ENCODE measurements at places on chromosomes 7 and 10.
A peak's percentile ranks its signal among the peaks of the same experiment; 100 is the strongest.

DNA sequence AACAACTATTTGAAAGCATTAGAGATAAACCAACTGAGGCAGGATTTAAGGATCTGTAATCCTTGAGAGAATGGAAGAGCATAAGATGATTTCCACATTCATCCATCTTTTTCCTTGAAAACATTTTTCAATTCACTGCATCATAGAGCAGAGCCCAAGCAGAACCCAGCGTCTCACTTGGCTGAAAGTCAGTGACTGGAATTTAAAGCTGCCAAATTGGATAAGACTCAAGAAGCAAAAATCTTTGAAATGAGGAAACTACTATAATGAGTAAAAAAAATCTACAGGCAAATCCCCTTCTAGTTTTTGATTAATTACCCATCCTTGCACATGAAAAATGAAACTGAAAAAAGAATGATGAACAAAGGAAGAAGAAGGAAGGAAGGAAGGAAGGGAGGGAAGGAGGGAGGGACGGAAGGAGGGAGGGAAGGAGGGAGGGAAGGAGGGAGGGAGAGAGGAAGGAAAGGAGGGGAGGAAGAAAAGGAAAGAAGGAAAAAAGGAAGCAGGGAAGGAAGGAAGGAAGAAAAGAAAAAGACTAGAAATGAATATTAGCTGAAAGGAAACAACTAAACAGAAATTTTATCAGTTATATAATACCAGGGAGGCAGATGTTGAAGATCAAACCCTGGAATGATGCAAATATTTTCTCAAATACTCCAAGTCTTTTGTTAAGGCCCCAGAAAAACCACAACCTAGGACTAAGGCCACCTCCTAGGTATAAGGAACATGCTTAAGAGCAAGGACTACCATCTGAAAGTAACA lies 336.3 kb upstream of the MAGI2 start:
- DNase-seq = peak; percentile 86

- DNase-seq = no peak
Measured at GRCh38 chr7:77308792-77309191, 107.4 kb downstream of the GSAP start.

GRCh38 chr10:67043041-67043440 lies 117.2 kb downstream of the LRRTM3 start:
- no peak for DNase-seq

- no peak for DNase-seq
Measured at GRCh38 chr7:5681979-5682546, 99.4 kb downstream of the RNF216 start.

DNA sequence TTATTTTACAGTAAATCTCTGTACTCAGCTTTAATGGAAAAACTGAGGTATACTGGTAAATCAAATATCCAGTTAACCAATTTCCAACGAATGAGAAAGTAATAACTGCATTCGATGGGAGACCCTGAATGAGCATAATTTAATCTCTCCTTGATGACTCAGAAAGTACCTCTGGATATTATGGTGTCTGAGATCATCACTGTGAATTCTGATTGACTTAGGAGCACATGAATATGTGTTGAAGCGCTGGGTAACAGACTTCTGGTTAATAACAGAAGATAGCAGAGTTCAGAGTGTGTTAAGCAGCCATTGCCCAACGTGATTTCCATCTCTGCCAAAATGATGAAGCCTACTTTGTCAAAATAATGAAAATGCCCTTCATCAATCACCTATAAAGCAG lies 116.6 kb downstream of the NRP1 start:
- peak; percentile 85 for DNase-seq

DNA sequence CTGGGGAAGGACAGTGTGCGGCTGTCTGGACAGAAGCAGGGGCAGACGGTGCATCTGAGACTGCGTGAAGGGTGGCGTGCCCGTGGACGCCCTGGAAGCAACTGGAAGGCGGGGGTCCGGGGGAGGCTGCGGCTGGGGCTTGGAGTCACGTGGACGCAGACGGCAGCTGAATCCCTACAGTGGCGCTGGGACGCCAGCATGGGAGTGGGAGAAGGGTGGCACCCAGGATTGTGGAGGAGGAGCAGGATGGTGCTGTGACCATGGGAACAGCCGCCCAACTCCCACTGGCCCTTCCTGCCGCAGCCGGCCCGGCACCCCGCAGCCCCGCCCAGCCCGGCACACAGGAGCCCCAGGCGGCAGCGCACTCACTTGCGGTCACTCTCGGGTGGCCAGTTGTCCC lies 9.7 kb downstream of the INTS1 start:
- DNase-seq = no peak

DNA sequence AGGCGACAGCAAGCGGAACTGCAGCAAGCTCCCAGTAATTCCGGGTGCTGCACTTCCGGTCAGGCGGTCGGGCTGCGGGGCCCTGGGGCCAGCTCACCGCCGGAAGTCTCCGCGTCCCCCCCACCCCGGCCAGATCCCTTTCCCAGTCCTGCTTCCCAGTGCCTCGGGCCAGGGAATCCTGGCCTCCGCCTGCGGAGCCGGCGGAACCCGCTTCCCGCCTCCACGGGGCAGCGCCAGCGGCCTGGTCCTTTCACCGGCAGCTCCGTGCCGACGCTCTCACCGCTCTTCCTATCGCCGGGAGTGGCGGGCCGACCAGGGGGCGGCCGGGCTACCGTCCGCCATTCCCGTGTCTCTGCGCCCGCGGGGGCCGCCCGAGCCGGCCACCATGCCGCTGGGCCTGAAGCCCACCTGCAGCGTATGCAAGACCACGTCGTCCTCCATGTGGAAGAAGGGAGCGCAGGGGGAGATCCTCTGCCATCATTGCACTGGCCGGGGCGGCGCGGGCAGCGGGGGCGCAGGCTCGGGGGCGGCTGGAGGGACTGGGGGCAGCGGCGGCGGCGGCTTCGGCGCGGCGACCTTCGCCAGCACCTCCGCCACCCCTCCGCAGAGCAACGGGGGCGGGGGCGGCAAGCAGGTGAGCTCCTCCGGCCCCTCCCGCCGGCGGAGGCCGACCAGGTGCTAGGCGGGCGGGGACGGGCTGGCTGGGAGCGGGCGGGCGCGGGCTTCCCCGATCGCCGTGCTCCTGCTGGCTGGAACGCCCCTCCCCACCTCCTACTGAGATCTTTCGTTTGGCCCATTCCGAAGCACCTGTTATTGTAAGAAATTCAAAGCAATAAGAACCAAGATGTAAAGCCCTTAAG lies at the start of gene GATAD1:
Gene GATAD1, plus strand, starts transcription at position 138 of the 860 bp plus-strand sequence. Its CDS starts 248 bp downstream, at position 386.
- peak; percentile 90 for DNase-seq

DNA sequence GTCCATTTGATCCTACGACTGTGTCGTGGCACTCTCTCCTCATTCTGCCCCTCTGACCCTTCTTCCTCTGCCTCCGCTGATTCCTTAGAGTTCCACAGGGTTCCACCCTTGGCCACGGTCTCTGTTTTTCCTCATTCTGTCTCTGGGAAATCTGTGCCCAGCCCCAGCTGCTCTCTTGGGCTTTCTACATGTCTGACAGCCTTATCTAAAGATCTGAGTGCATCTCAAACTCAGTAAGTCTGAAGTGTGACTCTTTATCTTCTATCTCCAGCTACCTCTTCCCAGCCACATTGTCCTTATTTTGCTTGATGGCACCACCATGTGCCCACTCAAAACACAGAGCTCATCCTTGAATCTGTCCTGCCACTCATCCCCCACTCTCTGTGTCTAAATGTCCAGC lies 62.1 kb upstream of the AQP1 start:
- no peak for DNase-seq

GRCh38 chr7:64614812-64615211 lies 51.1 kb upstream of the ZNF107 start:
- DNase-seq = no peak

- no peak for DNase-seq
Measured at GRCh38 chr10:83037653-83038052, 1101.7 kb upstream of the GHITM start.

- no peak for DNase-seq
Measured at GRCh38 chr7:93895859-93896600, 5.5 kb upstream of the TFPI2 start.

GRCh38 chr10:124709861-124710260 lies 34.3 kb downstream of the FAM53B start:
- no peak for DNase-seq

- DNase-seq = no peak
Measured at GRCh38 chr10:108631332-108631731, 1292.0 kb downstream of the XPNPEP1 start.

- no peak for DNase-seq
Measured at GRCh38 chr10:71912431-71912830, 51.8 kb upstream of the CHST3 start.

Data from iris pigment epithelial cell (primary cell).